Activated CD8-positive, alpha-beta memory T cell treated with anti-CD3 and anti-CD28 coated beads for 48 hours (primary cell): ENCODE measurements at places on chromosomes 13 and 19.

- DNase-seq, result no peak
These were observed 156.6 kb downstream of the TM9SF2 start for GRCh38 chr13:99657848-99658260.

- DNase-seq, result no peak
These were observed 4.1 kb upstream of the NANOS3 start for GRCh38 chr19:13872695-13873389.

DNA sequence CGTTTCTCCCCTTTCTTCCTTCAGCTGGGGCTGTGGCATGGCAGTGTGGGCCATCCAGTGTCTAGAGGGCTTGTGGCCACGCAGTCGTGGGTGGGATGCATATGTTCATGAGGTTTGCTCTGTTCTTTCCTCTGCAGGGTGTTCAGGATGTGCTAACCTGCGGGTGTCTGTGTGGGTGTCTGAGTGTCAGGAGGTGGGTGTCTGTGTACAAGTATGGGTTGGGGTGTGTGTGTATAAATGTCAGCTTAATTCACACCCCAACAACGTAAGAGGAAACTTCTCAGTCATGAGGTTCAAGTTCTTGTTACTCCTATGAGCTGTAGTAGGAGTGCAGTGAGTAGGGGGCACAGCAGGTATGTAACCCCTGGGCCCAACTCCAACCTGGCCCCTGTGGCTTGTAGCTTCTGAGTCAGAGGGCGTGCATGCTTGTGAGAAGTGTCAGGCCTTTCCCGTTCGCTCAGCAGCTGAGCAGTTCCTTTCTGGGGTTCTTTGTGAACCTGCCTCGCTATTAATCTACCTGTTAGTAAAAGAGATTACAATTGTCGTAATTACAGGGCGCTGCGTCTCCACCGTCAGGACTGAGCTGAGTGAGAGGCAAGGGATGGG is 49.1 kb downstream of the NFIX start:
- DNase-seq, result no peak

DNA sequence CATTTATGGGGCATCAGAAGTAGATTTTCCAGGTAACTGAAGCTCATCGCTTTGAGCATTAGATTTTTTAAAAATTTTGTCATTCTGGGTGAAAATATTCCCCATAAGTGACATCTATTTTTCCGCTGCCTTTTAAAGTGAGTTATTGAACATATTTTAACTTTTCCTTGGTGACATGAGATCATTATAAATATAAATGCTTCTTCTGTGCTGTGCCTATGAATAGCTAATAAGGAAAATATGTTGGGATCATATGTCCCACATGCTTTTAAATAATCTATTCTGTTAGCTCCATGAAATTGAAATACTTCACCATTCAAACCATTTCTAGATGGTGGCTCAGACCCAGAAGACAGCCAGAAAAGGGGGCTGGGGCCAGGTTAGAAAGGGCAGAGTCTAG is 14.1 kb downstream of the ATP7B start:
- DNase-seq, result no peak

- no peak for DNase-seq
These were observed 191.5 kb upstream of the IPO5 start for GRCh38 chr13:97761796-97762540.

DNA sequence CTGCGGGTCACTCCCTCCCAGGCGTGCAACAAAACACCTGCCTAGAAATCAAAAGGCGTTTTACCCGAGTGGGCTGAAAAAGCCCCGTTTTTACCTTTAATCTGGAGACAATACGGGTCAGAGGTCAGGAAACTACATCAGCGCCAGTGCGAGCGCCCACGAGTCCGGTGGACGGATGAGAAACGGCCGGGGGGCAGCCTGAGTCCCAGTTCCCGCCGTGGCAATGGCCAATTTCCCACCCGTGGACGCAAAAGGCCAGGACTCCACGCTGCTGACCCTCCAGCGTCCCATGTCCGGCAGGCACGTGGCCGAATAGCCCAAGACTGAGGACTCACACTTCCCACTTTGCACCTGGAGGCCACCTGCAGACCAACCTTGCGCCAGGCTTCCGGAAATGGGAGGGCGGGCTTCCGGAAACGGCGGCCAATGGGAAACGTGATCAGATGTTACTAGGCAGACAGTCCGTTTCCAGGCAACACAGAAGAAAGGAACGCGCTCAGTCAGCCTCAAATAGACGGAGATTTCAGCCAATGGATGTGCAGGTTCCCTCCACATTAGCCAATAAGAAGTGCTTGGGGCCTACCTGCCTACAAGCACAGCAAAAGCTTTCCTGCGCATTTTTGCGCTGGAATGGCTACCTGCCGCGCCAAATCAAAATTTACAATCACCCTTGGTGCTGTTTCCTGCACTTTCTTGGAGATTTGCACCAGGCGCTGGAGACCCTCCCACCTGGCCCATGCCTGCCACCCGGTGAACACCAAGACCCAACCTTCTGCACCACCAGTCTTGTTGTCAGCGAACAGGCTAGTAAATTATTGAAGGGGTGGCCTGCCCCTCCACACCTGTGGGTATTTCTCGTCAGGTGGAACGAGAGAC is 47.4 kb downstream of the ZFP14 start:
- peak; percentile 6 for DNase-seq

DNA sequence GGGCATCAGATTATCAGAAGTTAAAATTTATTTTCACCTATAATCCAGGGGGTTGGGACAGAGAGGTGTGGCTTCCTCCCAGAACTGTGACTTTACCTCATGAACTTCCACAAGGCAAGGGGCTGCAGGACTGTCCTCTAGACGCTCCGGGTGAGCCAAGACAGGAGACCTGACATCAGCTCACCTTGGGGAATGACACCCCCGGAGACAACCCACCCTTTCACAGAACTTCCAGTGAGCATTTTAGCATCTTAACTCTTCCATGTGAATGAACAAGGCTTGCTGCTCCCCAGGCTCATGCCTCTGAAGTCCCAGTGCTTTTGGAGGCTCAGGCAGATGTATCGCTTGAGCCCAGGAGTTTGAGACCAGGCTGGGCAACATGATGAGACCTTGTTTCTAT is 29.4 kb upstream of the TFDP1 start:
- no peak for DNase-seq

- no peak for DNase-seq
These were observed at the start of gene PHLDB3 for GRCh38 chr19:43504426-43505185. Gene PHLDB3 (minus strand): TSS chr19:43504746. CDS start chr19:43504118, 628 bp downstream.

DNA sequence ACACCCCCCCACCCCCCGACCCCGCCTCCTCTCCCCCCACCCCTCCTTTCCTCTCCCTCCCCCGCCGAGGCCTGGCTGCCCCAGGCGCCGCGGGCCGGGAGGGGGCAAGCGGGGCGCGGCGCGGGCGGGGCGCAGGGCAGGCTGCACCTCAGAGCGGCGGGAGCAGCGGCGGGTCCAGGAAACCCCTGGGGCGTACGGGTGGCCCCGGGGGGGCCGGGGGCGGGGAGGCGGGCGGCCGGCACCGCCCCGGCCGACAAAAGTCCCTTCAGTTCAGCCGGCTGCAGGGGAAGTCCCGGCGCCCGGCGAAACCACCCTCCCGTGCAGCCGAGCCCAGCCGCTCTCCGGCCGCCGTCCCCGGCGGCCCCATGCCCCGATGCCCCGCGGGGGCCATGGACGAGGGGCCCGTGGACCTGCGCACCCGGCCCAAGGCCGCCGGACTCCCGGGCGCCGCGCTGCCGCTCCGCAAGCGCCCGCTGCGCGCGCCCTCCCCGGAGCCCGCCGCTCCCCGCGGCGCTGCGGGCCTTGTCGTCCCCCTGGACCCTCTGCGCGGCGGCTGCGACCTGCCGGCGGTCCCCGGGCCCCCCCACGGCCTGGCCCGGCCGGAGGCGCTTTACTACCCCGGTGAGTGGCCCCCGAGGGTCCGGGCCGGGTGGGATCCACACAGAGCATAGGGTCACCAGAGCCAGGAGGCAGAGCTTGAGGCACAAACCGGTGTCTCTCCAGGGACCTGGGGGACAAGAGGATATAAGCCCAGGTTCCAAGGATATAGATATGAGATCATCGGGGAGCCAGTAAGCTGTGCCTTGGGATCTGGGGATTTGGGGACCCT is at the start of gene BCL3:
Gene BCL3, plus strand, starts transcription at position 283 of the 829 bp plus-strand sequence. Its CDS starts 83 bp downstream, at position 366.
- DNase-seq, result no peak

DNA sequence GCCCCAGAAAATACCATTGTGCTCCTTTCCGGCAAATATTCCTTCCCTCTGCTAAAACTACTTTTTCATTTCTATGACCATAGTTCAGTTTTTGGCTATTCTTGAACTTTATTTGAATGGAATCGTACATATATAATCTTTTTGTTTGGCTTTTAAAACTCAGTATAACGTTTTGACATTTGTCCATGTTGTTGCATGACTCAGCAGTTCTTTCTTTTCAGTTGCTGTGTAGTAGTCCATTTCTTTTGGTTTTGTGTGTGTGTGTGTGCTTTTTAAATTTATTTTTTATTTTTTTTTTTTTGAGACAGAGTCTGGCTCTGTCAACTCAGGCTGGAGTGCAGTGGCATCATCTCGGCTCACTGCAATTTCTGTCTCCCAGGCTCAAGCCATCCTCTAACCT is 35.0 kb downstream of the ITM2B start:
- DNase-seq, result no peak

- DNase-seq, result no peak
These were observed 2556.7 kb upstream of the PCDH20 start for GRCh38 chr13:63972328-63972727.

DNA sequence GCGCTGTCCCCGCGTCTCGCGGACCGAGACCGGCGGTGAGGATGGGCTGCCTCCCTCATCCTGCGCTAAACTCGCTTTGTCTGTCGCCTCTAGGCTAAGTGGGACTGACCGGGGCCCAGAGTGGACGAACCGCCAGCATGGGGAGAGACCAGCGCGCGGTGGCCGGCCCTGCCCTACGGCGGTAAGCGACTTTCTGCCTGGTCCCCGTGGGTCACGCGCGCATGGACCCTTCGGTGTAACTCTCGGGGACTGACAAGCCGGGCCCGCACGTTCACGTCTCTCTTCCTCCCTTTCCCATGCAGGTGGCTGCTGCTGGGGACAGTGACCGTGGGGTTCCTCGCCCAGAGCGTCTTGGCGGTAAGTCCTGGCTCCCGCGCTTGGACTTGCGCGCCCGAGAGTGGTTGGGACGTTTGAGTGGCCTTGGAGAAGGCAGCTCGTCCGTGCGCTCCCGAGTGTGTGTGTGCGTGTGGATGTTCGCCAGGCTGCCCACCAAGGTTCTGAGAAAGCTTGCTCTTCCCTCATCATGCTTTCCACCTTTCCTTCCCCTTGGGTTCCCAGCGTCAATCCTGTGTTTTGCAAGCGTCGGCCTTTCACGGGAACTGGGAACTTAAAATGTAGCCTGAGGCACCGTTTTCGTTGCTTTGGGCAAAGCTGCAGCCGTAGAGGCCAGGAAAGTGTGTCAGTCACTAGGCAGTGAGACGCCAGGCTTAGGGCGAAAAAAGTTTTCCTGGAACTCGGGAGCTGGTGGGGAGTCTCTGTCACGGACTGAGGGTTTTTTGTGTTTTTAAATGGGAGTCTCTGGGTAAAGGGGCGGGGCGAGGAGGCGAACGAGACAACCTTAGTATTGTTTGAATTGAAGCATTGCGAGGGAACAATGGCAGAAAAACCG is 927 bp downstream of the COL4A2 start:
- no peak for DNase-seq

DNA sequence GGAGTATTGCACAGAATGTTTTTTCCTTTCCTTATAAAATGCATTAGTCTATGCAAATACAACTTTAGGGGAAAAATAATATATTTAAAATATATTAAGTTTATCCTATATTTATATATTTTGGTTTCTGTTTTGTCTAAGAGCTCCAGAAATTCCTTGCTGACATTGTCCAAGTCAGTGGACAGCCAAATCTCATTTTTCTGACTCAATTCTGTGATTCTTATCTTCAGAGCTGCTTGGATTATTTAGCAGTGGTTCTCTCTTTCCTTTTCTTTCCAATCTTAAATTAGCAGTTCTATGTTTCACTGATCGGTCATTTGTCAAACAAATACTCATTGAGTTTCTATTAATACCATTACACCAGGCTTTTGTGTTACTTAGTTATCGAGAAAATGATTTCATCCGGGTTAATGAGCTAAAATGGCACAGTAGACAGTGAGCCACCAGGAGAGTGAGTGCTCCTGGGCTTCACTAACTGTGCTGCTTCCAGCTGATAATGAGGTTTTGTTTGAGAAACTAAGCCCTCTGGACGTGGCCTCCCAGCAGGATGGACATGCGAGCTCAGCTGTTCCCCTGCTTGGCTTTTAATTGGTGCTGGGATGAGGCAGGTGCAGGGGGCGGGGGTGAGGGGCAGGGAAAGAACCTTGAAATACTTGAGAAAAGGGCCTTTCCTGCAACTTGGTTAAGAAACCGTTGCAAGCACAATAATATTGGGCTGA is 44.0 kb downstream of the ATP11A start:
- no peak for DNase-seq

DNA sequence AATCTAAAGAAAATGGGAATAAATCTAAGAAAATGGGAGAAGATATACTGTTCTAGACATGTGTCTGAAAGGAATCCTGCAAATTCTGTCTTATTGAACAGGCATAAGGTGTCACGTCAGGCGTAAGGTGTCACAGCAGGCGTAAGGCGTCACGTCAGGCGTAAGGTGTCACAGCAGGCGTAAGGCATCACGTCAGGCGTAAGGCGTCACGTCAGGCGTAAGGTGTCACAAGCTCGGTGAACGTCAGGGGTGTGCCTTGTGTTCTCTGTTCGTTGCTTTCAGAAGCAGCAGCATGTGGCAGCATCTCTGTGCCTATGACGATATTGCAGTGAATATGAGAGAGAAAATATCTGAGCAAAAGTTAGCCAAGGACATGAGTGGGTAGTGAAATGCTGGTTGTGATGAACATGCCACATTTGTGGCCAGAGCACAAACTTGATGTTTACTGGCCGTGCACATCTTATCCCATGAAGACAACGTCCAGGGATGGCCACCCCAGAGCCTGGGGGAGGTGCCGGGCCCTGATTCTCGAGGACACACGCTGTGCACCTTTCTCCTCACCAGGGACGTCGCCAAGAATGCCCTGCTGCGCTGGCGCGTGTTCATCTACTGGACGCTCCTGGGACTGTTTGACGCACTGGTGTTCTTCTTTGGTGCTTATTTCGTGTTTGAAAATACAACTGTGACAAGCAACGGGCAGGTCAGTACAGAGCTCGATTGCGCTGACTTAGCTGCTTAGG is 107.0 kb upstream of the MCF2L start:
- DNase-seq, result no peak

DNA sequence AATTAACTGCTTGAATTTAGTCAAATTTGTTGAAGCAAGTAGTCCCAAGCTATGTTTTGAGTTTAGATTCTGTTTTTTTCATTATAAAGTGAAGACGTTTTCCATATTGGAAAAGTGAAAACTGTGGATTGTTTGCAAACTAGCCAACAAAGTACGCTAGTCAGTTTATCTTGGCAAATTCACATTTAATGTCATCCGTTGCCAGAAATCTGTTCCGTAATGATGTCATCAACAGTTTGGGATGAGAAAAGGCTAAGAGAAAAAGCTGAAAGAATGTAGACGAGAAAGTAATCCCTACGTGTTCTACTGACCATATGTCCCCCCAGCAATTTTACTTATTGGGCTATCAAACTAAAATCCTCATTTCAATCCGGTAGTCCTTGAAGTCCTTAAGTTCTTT is 419.6 kb downstream of the GPC6 start:
- no peak for DNase-seq
